ENCODE measurements at places on chromosomes 2 and 18.

- DNase-seq, result no peak
Observed at GRCh38 chr2:174027956-174028355, 62.8 kb upstream of the SP3 start.

GRCh38 chr18:58013241-58014211 lies 30.5 kb upstream of the NEDD4L start:
- no peak for DNase-seq

DNA sequence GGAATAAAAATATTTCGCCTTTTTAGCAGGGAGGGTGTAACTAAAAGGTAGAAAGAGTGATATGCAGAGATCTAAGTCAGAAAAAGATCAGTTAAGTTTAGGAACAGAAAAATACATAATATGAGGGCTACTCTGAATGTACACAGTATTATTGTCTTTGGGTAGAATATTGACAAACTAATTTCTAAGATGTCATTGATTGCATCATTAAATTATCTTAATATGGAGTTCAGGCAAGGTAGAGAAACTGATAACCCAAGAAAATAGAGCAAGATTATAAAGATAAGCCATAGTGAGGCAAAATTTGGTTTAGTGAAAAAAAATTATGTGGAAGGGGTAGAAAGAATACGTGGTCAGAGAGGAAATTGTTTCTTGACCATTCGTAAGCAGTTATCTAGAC lies 629.0 kb upstream of the NXPH2 start:
- DNase-seq, result no peak

DNA sequence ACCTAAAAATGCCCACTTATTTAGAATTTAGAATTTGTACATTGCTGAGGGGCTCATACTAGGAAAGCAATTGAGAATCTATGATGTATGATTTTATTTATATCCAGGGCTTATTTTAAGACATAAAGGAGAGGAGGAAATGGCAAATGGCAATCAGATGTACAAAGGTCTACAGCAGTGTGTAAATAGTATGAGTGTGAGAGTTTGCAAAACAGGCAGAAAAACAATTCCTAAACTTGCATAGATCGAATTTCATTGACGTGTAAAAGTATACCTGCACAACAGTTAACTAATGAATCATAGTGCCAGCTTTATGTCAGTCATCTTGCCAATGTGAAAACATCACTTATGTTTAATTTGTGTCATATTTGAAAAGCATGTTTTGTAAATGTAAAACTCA lies 718.7 kb upstream of the GCFC2 start:
- DNase-seq, result no peak

DNA sequence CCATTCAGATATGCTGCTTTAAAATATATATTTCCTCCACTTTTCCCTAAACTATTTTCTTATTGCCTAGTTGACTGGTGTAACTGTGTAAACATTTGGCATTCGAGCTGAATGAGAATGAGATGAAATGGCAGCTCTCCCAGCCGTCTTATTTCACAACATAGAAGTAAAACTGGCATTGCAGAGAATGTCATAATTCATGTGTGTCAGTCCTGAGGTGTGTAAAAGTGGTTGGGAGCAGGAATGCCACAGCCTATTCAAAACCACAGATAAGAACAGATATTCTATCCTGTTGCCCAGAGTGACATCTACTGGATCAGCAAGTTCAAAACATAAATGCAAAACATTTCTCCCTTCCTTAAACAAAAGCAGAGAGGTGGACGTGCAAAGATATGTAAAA lies 565.5 kb upstream of the CHAC2 start:
- no peak for DNase-seq

DNA sequence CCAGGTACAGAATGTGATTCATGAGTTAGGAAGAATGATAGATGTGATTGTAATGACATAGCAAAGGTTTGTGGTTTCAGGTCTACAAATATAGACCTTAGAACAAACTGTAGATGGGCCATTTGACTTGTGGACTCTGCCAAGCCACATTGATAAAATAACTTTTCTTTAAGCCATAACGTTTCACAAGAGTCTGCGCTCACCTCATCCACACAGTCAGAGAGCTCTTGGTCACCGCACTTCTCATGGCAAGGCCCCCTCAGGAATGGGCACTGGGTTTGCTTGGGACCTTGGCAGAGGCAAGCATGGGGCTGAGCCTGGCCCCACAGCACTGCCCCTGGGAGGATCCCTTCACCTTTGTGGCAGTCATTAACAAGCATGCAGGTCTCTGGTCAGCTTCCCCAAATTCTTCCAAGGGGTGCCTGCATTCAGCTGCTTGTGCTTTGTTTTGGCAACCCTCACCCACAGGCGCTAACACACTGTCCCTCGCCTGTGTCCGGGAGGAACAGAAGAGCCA lies 14.0 kb downstream of the ARMC9 start:
- DNase-seq, result no peak

GRCh38 chr2:47312491-47312850 lies 90.5 kb upstream of the MSH2 start:
- DNase-seq, result no peak

DNA sequence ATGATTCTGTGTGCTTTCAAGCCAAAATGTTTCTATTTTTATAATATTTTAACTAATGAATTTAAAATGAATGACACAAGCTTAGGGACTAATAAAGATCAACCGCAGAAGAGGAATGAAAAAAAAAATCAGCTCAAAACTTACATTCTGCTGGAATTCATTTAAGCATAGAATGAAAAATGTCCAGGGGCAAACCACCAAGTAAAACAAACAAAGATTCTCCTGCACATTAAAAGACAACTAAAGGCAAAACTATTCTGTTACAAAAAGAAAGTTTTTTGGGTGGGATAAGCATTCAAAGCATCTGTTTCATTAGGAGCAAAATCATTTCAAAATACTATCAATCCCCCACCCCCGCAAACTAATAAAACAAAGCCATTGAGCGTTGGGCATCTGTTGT lies 99.3 kb upstream of the SOX11 start:
- no peak for DNase-seq

DNA sequence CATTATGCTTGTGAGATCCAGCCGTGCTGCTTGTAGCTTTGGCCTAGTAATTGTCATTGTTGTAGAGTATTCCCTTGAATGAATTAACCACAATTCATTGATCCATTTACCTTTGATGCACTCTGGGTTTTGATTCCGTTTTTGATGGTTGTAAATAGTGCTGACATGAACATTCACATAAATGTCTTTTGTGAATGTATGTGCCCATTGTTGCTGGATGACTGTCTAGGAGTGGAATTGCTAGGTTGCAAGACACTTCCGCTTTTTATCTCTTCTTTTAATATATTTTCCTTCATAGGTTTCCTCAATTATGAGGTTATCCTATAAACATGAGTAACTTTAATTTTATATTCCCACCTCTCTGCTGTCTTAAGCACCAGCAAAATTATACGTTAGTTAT lies 104.8 kb upstream of the CCDC68 start:
- DNase-seq, result no peak

DNA sequence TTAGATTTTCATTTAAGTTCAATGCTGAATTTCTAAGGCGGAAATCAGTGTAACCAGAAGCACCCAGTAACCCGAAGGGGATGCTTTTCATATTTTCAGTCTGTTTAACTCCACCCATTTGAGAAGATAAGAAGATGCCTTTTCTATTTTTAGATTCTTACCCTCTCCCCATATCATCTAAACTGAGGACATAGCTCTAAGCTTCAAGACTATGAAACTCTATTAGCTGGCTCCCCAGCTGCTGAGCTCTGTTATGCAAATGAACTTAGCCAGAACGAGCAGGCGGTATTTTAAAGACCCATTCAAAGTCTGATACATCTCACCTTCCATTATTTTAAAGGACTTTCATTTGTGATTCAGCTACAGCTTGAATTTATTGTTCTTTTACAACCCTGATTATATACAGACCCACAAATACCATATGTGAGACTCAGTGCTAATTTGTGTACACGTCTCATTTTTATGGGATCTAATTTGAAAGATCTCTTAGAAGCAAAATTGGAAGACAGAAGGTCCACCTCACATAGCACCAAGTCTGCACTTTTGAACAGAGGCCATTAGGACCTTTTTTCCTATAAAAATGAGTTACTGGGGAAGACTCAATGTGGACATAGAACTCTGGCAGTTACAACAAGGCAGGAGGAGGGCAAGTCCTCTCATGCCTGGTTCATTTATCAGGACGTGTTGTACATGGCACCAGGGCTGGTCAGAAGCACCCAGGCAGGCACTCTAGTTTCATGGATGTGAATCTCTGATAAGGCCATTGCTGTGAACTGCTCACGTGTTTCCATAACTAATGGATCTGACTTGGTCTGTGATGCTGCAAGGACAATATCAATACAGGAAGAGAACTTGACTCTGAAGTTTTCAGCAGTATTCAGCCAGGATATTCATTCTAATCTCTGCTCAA lies 16.3 kb downstream of the CDC42EP3 start:
- DNase-seq, result no peak

- no peak for DNase-seq
Observed at GRCh38 chr2:11279398-11279797, 65.0 kb downstream of the ROCK2 start.

Data from CD4-positive, alpha-beta T cell (primary cell).